CD4-positive, alpha-beta T cell treated with Interleukin-15 for 4 hours (primary cell): ENCODE measurements at places on chromosomes 7 and 10.

DNA sequence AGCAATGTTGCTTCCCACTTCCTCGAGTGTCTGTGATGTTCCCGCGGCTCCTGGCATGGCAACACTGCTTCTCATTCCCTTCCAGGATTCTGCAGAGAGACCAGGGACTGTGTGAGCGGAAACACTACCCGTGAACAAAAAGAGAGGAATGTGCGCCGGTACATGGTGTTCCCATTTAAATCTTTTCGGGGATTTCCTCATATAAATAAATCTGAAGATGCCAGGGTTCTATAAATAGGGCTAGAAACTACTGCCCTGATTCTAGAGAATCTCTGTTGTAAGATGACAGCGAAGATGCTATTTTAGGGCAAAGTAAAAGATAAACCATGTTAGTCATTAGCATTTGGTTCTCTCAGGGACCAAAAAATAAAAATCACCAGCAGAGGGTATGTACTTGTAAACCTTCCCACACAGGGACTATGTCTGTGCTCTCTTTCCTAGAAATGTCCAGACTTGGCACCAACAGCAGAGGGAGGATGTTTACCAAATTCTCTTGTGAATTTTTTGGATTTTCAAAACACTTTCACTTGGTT, 92.2 kb upstream of the DDC start:
- no peak for DNase-seq

- no peak for DNase-seq
These were observed 168.3 kb downstream of the MYOF start for GRCh38 chr10:93313798-93314197.

DNA sequence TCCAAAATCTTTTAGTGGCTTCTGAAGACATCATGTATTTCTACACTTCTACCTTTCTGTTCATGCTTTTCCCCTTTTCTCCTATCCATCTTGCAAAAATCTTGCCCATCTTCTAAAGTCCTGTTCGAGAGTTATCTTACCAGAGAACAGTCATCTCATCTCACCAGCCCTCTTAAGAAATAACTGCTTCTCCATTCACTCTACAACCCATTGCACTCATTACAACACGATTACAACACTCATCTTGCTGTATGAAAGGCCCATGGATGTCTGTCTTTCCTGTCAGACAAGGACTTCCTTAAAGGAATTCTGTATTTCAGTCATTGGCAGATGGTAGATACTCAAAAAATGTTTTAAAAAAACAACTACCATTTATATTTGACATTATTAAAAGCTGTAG, 30.8 kb downstream of the ZNF438 start:
- DNase-seq = no peak

DNA sequence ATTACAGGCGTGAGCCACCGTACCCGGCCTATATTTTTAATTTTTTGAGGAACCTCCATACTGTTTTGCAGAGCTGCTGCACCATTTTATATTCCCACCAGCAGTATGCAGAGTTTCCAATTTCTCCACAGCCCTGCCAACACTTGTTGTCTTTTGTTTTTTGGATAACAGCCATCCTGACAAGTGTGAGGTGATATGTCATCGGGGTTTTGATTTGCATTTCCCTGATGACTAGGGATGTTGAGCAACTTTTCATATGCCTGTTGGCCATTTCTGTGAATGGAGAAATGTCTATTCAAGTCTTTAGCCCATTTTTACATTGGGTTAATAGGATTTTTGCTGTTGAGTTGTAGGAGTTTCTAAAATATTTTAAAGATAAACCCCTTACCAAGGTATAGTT, 22.2 kb downstream of the ENTPD7 start:
- no peak for DNase-seq
